ENCODE measurements at places on chromosomes 5 and 9.

DNA sequence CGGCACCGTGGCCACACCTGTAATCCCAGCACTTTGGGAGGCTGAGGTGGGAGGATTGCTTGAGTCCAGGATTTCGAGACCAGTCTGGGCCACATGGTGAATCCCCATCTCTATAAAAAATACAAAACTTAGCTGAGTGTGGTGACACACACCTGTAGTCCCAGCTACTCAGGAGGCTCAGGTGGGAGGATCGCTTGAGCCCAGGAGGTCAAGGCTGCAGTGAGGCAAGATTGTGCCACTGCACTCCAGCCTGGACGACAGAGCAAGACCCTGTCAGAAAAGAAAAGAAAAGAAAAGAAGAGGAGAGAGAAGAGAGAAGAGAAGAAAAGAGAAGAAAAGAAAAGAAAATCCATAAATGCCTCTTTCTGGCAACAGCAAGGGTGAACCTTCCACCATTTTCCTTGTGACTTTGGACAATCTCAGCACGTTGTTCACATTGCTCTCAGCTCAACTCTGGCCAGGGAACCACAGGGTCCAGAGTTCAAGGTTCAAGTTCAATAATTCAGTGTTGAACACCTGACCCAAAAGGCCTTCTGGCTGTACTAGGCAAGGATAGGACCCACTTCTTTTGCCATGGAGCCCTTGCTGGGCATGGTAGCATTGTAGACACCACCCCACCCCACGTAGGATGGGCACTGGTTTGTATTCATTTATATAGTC is 14.6 kb upstream of the DUSP1 start:
- DNase-seq: no peak

DNA sequence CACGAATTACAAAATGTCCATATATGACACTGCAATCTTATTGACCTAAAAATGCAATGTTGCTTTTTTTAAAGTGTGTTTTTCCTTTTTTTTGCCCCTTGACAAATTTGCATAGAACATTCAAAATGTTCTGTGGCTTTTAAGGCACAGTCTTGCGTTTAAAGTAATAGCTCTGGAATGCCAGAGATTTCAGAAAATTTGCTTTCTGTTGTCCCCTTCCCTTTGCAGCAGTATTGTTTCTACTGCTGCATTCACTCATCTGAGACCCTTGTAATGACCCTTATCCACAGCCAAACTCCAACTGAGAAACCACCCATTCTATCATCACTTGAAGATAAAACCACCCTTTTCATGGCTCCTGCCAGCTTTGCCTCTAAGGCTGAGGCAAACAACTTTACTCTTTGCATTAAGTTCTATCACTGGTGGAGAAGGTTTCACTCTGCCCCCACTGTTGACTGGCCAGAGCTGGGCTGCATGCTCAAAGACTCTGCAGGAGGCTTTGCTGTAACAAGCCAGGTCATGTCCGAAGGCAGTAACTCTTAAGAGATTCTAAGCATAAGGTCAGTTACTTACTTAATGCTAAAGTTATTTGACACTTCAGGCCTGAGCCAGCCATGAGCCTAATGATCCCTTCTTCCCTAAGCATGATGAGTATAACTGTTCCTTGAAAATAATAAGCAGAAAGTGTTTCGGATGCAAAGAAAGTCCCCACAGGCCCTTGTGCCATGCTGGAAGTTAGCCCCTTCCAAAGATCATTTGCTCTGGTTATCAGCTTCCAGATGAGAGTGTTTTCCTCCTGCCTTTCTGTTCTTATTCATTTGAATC is 101.9 kb downstream of the CD180 start:
- peak; percentile 35 for DNase-seq

DNA sequence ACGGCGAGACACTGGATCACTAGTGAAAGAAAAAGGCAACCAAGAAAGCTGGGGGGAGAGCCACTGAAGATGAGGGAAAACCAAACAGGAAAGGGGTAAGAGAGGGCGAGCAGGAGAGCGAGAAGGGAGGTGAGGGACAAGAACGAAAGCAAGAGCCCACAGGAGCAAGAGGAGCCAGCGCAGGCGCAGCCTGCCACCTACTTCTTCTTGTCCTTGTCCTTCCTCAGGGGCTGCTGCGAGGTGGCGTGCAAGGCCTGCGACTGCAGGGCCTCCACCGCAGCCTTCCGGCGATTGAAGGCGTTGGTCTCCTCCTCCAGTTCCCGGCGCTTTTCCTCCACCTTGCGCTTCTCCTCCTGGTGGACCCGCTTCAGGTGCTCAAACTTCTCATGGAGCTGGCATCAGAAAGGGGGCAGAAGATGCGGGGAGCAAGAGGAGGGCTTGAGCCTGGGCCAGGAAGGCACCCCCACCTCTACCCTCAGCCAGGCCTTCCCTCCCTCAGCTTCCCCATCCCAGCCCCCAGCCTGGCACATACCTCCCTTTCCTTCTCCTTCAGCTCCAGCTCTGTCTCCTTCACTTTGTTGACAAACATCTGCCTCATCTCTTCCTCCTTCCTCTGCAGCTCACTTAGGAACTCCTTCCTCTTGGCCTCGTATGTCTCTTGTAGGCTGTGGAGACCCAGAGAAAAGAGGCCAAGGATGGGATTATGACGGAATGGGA is 13.5 kb downstream of the CCNI2 start:
- DNase-seq: no peak

GRCh38 chr5:140575309-140575708 is 10.7 kb downstream of the SLC35A4 start:
- no peak for DNase-seq

DNA sequence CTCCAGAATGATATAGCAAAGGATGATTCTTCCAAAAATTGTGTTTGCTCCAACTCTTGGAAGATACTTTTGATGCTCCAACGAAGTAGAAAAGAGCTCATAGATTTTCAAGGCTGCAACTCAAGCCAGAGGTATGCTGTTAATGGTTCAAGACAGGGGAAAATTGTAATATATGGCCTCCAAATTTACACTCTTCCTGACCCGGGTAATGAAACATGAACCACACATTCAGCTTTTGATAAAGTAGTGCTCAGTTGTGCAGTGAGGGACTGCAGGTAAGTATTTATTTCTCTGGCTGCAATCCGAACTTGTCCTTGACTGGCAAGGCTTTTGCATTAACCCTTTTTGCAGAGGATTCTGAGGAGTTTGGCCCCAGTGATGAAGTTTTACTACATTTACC is 446.4 kb downstream of the RASEF start:
- no peak for DNase-seq

DNA sequence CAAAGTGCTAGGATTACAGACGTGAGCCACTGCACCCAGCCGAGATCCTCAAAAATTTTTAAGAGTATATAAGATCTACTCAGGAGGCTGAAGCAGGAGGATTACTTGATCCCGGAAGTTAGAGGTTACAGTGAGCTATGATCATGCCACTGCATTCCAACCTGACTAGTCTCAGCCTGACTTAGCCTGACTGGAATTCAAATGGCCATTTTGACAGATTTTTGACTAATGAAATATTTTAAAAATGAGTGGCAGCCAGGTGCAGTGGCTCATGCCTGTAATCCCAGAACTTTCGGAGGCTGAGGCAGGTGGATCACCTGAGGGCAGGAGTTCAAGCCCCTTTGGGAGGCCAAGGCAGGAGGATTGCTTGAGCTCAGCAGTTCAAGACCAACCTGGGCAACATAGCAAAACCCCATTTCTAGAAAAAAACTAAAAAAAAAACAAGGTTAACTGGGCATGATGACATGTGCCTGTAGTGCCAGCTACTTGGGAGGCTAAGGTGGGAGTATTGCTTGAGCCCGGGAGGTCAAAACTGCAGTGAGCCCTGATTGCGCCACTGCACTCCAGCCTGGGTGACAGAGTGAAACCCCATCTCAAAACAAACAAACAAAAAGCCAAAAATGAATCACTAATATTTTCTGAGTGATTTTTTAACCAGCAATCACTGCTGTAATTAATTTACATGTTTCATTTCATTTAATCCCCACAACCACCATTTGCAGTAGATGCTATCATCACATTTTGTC is 16.6 kb downstream of the ATOX1 start:
- DNase-seq: no peak

DNA sequence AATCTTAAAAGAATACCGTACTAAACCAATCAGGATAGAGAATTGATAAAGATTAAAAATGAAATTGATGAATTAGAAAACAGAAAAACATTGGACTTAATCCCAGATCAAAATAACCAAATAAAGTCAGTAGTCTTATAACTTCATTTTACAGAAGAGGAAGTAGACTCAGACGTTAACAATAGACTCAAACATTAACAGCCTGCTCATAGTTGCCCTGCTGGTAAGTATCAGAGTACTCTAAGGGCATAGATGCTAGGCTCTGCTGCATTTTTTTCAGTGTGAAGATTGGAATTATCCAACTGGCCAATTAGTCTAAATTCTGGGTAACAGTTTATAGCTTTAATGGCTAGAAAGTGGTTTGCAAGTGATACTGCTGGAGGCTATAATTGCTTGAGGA is 42.9 kb downstream of the ADGRV1 start:
- DNase-seq: no peak

DNA sequence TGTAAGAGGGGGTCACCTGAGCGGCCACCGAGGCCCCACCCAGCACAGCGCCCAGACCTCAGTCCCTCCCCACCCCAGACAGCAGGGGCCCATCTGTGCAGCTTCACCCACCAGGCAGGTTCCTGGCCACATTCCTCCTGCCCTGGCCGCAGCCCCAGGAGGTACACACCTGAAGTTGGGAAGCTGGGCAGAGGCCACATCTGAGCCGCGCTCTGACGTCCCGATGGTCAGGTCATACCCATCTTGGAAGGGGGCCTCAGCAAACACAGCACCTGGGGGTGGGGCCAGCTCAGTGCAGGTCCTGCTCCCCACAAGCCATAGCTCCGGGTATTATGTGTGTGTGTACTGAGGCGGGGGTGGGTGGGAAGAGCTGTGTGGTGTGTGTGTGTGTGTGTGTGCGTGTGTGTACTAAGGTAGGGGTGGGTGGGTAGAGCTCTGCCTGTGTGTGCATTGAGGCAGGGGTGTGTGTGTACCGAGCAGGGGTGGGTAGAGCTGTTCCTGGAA is 5.6 kb downstream of the SPOUT1 start:
- no peak for DNase-seq

GRCh38 chr5:89080467-89081116 is 197.6 kb upstream of the MEF2C start:
- no peak for DNase-seq

- DNase-seq: no peak
These were observed 831 bp downstream of the INPP5E start for GRCh38 chr9:136438548-136439480.

- DNase-seq: no peak
These were observed 102.0 kb downstream of the MTREX start for GRCh38 chr5:55409775-55410174.

DNA sequence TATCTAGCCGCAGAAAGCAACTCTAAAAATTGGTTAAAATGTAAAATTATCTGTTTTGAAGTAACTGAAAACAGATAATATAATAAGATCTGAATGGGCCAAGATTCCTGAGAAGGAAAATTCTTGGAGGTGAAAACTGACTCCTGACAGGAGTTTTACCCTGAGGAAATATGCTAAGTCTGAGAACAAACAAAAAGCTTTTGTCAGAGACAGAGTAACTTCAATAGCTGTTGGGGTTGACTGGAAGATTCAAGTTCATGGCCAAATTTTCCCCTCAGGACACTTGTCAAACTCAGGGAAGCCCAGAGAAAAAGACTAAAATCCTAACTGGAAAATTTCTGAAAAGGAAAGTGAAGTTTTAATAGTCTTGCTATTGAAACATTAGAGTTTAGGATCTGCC is 5.7 kb downstream of the PCDHB4 start:
- no peak for DNase-seq

- no peak for DNase-seq
These were observed 2.0 kb downstream of the EIF4EBP3 start for GRCh38 chr5:140549237-140550144.

DNA sequence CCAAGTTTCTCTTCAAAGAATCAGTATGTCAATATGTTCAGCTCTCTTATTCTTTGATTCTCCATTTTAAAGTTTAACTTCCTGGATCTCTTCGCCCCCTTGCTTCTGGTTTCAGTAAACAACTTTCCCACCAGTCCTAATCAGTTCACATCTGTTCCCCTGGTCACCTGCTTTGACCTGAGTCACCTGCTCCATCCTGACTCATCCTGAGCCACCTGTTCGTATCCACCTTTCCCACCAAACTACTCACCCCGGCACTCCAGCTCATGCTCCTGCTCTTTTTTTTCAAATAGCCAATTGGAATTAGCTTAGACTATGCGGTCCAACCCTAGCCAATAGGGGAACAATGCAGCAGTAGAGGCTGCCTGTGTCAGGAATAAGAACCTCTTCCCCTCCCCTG is 23.6 kb upstream of the CSF1R start:
- no peak for DNase-seq

- no peak for DNase-seq
These were observed 125.0 kb downstream of the TRIO start for GRCh38 chr5:14267991-14268708.

DNA sequence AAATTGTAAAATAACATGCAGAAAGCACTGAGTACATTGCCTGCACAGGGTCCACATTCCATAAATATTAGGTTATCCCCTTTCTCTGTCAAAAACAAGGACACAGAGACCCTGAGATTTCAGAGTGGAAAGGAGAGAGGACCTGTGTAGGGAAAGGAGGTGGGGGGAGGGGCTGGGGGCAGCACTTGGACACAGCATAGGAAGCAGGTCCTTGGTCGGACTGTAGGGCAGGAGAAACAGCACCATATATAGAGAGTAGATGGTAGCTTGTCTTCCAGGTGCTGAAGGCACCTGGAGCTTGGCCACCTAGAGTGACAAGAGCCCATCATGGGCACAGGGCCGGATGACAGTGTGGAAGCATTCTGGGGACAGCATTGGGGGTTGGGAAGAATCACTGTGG is 2.4 kb downstream of the TPM2 start:
- no peak for DNase-seq

DNA sequence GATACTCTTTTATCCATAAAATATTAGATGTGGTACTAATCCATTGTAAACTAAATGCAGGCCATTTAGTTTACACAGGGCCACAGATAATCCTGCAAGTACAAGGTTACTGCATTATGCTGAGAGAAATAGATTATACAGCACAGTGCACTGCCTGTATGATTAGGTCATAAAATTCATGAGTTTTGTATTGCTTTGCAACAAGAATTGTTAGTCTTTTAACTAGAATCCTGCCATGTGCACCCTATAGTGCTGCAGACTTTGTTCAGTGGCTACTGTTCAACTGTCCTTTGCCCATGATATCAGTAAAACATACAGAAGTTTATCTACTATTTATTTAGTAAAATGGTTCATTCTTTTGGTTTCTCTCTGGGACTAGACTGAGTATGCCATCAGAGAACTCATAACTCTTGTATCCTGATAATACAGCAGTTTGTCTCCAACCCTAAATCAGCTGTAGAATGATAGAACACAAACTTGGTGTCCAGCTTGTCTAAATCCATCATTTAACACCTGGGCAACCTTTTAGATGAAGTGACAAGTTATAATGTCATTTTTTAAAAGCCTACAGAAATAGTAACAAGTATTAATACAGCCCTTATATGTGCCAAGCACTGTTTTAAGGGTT is 291.2 kb downstream of the TMEM167A start:
- no peak for DNase-seq
